ENCODE measurements at places on chromosomes 5 and 9.
A peak's percentile ranks its signal among the peaks of the same experiment; 100 is the strongest.

GRCh38 chr9:37908698-37909186 lies 4.8 kb upstream of the SLC25A51 start:
- DNase-seq = no peak

- no peak for DNase-seq
These were observed 201.1 kb downstream of the SEMA5A start for GRCh38 chr5:9344751-9345240.

DNA sequence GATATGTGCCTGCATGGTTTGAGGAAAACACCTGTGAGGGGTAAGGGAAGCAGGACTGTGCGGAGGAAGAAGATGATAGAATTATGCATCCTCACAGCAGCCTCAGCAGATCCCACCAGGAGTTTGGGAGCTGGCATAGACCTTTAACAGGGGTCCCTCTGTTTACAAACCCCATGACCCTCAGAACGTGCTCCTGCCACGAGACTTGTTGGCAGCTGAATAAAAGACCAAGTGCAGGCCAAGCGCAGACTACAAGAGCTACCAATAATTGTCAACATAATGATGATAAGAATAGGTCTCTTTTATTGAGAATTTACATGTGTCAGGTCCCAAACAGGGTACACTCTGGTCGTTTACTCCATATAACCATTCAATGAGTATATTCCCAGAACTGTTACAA lies 236.0 kb downstream of the MED10 start:
- no peak for DNase-seq

DNA sequence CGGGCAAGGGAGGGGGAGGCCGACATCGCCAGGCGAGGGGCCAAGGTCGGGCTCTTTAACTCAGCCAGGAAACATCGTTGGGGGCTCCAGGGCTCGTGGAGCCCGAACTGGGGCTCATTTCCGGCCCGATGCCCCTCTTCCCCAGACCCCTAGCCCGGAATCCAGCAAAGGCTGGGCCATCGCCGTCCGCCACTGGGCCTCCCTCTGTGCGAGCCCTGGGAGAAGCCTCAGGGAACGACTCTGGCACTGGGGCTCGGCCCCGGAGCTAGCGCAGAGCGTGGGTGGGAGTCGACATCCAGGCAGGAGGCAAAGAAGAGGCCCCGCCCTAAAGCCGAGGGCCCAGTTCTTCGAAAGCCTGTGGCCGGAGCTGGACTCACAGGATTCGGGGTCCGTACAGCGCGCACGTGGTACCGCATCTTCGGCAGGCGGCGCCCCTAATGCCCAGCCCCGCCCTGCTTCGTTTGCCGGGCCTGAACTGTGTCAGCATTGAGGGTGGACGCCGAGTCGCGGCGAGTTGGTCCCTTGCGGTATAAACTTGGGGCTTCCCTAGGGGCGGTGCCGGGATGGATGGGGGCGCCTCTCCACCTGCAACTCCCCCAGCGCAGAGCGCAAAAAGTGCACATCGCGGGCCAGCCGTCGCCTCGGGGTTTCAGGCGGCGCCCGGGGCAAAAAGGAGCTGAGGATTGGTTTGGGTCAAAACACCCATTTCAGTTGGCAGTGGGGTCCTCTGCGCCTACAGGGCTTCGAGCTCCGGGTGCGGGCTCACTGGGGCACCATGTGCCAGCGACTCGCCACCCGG lies 3.6 kb upstream of the PAX5 start:
- DNase-seq = peak; percentile 77

DNA sequence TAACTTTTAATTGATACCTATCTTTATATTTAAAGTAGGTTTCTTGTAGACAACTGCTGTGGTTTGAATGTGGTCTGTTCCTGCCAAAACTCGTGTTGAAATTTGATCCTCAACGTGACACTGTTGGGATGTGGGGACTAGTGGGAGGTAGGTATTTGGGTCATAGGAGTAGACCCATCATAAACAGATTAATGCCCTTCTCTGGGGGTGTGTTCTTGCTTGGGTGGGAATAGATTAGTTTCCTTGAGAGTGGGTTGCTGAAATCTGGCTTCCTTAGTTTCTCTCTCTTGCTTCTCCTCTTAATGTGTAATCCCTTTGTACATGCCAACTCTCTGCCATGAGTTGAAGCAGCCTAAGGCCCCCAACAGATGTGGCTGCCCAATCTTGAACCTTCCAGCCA lies 34.6 kb upstream of the IPPK start:
- no peak for DNase-seq

- DNase-seq = no peak
These were observed 59.7 kb downstream of the PRELID2 start for GRCh38 chr5:145775411-145775810.

Data from B cell (primary cell).